ENCODE measurements at places on chromosomes 3 and 15. TPM values are rescaled to one million over a fixed set of nuclear protein-coding genes. Genes with fewer than 3 reads are reported as not detected.

- H3K27ac ChIP-seq = no peak overlapping the region
- no peaks in the 10 kb centered on the region for H3K27me3 ChIP-seq
- no peak overlapping the region for H3K4me3 ChIP-seq
- peak; percentile 51 for DNase-seq
These were observed 35.0 kb upstream of the ABHD17C start for GRCh38 chr15:80660119-80660518.

GRCh38 chr3:126476166-126477060, 722 bp upstream of the ZXDC start:
- H3K36me3 ChIP-seq = peaks cover 11% of the 10 kb centered on the region
- H3K27ac ChIP-seq = no peak overlapping the region
- peak; percentile 63 for DNase-seq
- peaks cover 9% of the 10 kb centered on the region for H3K4me1 ChIP-seq

DNA sequence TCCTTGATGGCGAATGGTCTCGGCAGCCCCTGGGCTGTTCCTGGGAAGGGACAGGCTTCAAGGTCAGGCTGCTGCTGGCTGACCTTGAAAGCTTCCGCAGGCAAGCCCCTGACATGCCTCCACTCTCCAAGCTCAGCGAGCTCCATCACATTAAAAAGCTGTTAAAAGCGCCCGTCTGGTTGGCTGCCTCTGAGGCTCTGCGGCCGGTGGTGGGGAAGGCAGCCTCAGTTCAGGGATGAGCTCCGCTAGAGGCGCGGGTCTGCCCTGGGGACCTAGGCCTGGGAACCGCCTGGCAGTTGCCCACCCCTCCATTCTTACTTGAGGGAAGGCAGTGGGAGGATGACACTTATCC, 103.8 kb downstream of the LINGO1 start:
- DNase-seq = no peak
- no peak overlapping the region for H3K4me3 ChIP-seq
- no peaks in the 10 kb centered on the region for H3K27me3 ChIP-seq
- no peaks in the 10 kb centered on the region for H3K36me3 ChIP-seq

RBSN gene
- total RNA-seq = 18.8 TPM

GRCh38 chr3:13223574-13224237, 150.5 kb upstream of the IQSEC1 start:
- no peak for DNase-seq
- no peaks in the 10 kb centered on the region for H3K4me1 ChIP-seq
- no peaks in the 10 kb centered on the region for H3K36me3 ChIP-seq

ANO10 gene
- total RNA-seq = 38.7 TPM

DNA sequence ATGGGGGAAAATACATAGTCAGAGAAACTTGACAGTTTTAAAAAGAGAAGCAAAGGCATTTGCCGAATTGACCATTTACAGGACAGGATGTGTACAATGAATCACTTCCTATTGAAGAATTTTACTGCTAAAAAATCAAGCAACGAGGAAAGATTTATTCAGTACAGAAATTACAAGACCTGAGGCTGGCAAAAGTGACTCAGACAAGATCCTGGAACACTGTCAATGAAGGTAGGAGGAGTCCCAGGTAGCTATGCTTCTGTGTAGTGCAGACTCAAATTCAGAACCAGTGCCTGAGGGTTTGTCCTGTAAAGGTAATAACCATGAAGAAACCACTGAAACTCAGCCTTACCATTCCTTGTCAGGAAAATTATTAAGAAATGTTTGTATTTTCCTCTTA, 120.9 kb downstream of the ZMAT3 start:
- H3K4me1 ChIP-seq = no peaks in the 10 kb centered on the region
- DNase-seq = no peak
- no peak overlapping the region for H3K27ac ChIP-seq
- H3K36me3 ChIP-seq = peaks cover 4% of the 10 kb centered on the region
- no peak overlapping the region for H3K4me3 ChIP-seq

- no peaks in the 10 kb centered on the region for H3K36me3 ChIP-seq
- no peak overlapping the region for H3K4me3 ChIP-seq
- H3K27me3 ChIP-seq = no peaks in the 10 kb centered on the region
- no peak overlapping the region for H3K27ac ChIP-seq
- H3K4me1 ChIP-seq = no peaks in the 10 kb centered on the region
These were observed 147.5 kb downstream of the FILIP1L start for GRCh38 chr3:99966662-99967416.

DNA sequence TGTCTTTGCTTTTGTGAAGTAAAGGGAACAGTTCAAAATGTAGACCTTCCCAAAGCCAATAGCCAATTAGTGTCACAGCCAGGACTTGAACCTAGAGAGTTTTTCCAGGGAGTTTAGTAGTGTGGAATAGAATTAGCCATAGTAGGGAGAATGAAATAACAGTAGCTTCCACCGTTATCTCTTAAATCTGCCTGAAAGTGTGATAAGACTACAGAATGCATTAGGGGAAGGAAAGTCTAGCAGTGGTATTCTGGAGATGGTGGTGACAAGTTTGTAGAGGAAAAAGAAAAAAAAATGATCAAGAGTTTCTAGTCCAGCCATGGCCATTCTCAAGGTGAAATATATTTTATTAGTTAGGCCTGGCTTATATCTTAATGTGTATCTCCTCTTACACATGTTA, 13.8 kb downstream of the ATP11B start:
- no peak overlapping the region for H3K4me3 ChIP-seq

GOLGA8O gene
- not detected for total RNA-seq

HDC gene
- not detected for total RNA-seq

ZNF501 gene
- 4.9 TPM for total RNA-seq

DNA sequence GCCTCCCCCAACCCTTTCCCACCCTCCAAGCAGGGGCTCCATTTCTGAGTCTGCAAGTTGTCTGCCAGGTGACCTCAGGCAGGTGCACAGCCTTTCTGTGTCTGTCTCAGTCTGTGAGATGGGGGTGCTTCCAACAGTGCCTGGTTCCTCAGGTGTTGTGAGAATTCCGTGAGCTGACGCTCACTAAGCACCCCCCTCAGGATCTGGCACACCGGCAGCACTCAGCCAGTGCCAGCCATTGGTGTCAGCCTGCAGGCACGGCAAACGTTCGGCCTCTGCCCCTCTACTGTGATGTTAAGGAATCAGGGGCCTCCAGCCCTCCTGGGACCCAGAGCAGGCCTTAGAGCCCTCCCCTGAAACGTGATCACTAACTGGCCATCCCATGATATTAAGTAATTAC, 2.4 kb downstream of the KLF15 start:
- H3K27ac ChIP-seq = no peak overlapping the region
- no peak for DNase-seq
- H3K4me3 ChIP-seq = no peak overlapping the region
- peaks cover 16% of the 10 kb centered on the region for H3K36me3 ChIP-seq
- no peaks in the 10 kb centered on the region for H3K27me3 ChIP-seq

DNA sequence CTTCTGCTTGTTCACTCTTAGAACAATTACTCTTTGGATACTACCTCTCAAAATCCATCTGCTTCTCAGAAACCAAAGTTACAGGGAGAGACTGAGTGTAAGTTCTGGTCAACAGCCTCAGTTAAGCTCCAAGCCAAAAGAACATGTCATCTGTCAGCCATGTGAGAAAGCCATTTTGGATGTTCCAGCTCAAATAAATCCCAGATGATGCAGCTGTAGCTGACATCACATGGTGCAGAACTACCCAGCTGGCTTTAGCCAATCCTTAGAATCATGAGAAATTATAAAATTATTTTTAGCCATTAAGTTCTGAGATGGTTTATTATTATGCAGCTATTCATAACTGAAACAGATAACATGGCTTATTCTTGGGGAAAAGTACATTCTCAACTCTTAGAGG, 696.0 kb downstream of the ZNF385D start:
- H3K4me3 ChIP-seq = no peak overlapping the region
- DNase-seq = no peak
- H3K27ac ChIP-seq = no peak overlapping the region
- H3K4me1 ChIP-seq = no peaks in the 10 kb centered on the region

DNA sequence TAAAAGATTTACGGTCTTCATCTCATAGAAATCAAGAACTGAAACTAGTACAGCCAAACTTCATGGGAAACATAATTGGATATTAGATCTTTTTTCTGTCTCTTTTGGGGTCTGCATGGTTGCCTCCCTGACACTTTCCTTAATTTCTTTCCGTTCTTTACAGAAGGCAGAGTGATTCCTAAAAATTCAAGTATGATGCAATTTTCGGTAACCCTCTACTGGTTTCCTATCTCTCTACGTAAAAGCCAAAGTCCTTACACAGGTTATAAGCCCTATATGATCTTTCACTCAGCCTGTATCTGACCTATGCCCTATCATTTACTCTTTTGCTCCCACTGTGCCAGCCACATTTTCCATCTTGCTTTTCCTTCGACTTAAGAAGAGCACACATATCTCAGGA, 6.8 kb upstream of the SLITRK3 start:
- no peak overlapping the region for H3K4me3 ChIP-seq
- DNase-seq = no peak
- H3K36me3 ChIP-seq = no peaks in the 10 kb centered on the region

COL6A6 gene
- total RNA-seq = 0.07 TPM

GRCh38 chr15:59539799-59540198, 71.8 kb upstream of the GCNT3 start:
- H3K4me3 ChIP-seq = no peak overlapping the region
- H3K27me3 ChIP-seq = no peaks in the 10 kb centered on the region
- H3K4me1 ChIP-seq = no peaks in the 10 kb centered on the region
- DNase-seq = no peak
- no peak overlapping the region for H3K27ac ChIP-seq

DNA sequence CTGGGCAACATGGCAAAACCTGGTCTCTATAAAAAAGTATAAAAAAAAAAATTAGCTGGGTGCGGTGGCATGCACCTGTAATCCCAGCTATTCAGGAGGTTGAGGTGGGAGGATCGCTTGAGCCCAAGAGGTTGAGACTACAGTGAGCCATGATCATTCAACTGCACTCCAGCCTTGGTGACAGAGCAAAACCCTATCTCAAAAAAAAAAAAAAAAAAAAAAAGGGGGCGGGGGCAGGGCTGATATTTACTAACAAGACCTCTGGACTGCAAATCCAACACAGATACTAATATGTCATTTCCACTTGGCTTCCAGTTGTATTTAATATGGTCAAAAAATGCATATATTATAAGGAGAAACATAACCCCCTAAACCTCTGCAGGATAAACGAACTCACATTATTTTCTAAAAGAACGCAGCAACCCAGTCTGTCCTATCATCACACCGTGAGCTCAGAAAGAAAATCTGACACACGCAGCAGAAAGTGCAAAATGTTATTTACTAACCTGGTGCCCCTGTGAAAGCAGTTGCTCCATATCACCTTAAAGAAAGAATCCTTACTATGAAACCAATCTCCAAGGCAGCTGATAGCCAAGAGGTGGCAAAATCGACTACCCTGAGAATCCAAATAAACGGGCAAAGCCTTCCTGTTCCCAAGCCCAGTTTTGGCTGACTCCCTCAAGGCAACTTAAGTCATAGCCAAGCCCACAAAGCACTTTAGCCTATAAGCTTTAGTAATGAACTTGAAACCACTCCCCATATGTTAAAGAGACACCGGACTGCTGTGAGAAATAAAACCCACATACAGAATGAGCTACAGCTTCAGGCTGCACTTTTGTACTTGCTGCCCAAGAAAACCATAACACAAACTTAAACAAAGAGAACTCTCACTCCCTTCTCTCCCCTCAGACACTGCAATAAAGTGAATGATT, 39.3 kb downstream of the PLD1 start:
- no peak overlapping the region for H3K4me3 ChIP-seq
- H3K27ac ChIP-seq = no peak overlapping the region
- no peaks in the 10 kb centered on the region for H3K36me3 ChIP-seq

KLHL40 gene
- total RNA-seq = not detected

LDHAL6B gene
- total RNA-seq = not detected

GRCh38 chr15:87653646-87654045, 602.9 kb downstream of the NTRK3 start:
- no peaks in the 10 kb centered on the region for H3K27me3 ChIP-seq
- H3K4me1 ChIP-seq = no peaks in the 10 kb centered on the region
- no peak for DNase-seq
- H3K4me3 ChIP-seq = no peak overlapping the region
- H3K27ac ChIP-seq = no peak overlapping the region
- H3K36me3 ChIP-seq = no peaks in the 10 kb centered on the region

GATM gene
- 9.0 TPM for total RNA-seq

DNA sequence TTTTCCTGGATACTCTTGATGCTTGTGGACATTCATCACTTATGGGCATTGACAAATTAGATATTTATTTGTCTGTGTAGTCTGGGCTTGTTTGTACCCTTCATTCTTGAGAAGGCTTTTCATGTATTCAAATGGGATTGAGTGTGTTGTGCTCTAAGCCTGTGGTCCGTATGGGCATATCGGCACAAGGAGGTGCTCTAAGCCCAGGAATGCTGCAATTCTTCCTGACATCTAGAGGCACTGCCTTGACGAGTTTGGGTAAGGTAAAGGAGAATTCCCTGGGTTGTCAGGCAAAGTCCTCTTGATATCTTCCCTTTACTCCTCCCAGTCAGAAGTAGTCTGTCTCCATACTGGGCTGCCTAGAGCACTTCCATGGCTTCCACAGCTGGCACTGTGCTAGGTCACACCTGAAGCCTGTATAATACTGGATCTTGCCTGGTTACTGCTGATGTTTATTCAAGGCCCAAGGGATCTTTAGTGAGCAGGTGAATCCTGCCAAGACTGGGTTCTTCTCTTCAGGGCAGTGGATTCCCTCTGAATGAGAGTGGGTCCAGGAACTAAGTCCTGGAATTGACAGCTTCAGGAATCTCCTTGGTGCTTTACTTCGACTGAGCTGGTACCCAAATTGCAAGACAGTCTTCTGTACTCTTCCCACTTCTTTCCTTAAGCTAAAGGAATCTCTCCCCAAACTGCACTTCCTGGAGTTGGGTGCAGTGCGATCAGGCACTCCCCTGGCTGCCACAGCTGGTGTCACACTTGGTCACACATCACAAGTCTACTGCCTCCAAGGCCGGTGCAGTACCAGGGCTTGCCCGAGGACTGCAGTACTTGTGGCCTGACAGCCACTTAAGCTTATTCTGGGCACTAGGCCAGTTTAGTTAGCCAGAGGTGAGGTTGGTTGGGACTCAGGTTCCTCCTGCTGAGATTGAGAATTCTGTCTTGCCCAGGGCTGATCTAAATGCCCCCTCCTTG, 46.0 kb downstream of the GALK2 start:
- no peaks in the 10 kb centered on the region for H3K4me1 ChIP-seq
- H3K27ac ChIP-seq = no peak overlapping the region
- H3K36me3 ChIP-seq = peaks cover 11% of the 10 kb centered on the region

DNA sequence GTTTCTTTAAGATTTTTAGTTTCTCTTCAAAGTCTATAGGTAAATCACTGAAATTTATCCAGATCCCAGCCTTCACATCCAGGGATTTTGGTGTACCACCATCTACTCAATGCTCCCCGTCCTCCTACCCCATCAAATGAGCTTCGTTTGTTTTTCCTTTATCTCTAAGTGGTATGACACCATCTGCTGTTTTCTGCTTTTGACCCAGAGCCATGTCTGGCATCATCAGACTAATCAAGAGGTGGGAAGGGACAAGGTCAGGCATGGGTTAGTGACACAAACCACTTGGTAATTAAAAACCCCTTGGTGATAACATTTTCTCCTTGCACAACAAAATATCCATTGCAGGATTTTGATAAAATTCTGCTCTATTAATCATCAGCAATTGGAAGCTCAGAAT, 92.7 kb upstream of the GOLGA8J start:
- no peak overlapping the region for H3K27ac ChIP-seq
- H3K4me3 ChIP-seq = no peak overlapping the region
- peaks cover 4% of the 10 kb centered on the region for H3K36me3 ChIP-seq
- H3K4me1 ChIP-seq = peaks cover 5% of the 10 kb centered on the region
- no peak for DNase-seq

ATP2B2 gene
- total RNA-seq = 0.33 TPM
